ENCODE measurements at places on chromosomes 2 and 18.

GRCh38 chr2:33107690-33108482 lies 161.1 kb downstream of the LTBP1 start:
- DNase-seq, result no peak

GRCh38 chr2:127044165-127044718 lies 62.7 kb downstream of the BIN1 start:
- DNase-seq, result no peak

DNA sequence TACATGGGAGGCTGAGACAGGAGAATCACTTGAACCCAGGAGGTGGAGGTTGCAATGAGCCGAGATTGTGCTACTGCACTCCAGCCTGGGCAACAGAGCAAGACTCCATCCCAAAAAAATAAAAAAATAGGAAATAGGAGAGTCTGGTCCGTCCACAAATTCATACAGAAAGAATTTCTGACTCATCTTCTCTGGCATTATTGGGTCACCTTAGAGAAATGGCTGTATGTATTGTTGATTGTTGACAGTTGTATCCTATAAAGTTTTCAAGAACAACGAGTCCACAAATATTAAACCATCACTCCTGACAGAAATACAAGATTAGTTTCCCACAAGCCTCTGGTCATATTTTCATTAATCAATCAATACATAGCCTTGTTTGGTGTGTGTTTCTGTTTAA lies 20.4 kb downstream of the RBM43 start:
- no peak for DNase-seq

- no peak for DNase-seq
Measured at GRCh38 chr2:133085646-133086045, 415.6 kb upstream of the LYPD1 start.

GRCh38 chr18:1999387-1999786 lies 571.9 kb downstream of the METTL4 start:
- DNase-seq, result no peak
